ENCODE measurements at places on chromosomes 11 and 22. TPM values are rescaled to one million over a fixed set of nuclear protein-coding genes. Genes with fewer than 3 reads are reported as not detected.

DNA sequence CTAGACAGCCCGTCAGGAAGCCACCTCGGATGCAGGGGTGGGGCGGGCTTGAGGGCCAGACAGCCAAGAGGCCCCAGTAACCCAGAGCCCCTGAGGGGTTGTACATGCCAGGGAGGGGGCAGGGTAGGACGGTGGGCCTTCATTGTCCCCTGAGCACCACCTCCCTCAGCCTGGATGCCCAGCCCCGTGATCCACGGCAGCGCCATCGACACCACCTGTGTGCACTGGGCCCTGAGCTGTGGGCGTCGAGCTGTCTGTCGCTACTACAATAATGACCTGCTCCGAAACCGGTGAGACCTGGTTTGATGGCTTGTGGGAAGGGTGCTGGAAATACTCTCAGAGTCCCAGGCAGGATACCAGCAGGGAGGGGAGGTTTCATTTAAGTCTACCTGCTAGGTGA is 37.4 kb upstream of the TPBGL start:
- no peak for DNase-seq

GRCh38 chr11:126282736-126283591 is at the start of gene TIRAP:
Gene TIRAP, plus strand, starts transcription at chr11:126283093. Its CDS starts 7,802 bp downstream, at chr11:126290895.
- DNase-seq, result peak; percentile 69

DNA sequence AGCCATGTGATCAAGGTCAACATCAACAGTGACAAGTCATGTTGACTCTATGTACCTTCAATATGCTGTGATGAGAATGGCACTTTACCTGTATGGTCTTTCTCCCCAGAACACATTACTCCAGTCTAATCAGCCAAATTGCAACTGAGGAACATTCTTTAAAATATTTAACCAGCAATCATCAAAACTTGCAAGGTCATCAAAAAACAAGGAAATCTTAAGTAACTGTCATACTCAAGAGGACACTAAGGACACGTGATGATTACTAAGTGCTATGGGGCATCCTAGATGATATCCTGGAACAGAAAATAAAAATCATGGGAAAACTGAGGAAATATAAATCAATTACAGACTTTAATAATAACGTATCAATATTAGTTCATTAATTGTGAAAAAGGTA is 118.9 kb downstream of the EFCAB6 start:
- DNase-seq, result no peak

DNA sequence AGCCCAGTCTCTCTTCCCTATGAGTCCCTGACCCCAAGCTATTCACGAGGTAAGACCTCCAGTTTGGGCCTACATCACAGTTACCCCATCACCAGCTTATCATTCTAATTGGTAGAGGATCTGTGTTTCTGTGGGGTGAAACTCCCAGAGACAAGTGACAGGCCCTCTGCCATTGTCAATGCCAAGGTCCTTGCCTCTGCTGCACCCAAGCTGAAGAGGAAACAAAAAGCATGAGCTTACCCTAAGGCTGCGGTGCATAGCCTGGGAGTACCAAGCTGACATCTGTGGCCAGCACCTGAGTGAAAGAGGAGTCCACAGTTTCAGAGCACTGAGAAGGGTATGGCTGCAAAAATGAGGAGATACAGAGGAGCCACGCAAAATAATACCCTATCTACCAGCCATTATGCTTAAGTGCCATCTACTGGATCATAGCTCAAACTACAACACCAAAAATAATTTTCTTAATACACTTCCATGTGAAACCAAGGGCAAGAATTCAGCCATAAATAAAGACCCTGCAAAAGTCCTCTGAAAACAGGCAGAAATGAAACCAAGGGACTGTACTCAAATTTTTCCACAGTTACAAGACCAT is 62.3 kb upstream of the ANO5 start:
- DNase-seq, result no peak

The SLC22A6 gene
- not detected for total RNA-seq

The EIF3M gene
- total RNA-seq, result 124 TPM
